Activated T-cell treated with anti-CD3 and anti-CD28 coated beads, Interleukin-2, amount 50 U/mL, for 72 hours (primary cell): ENCODE measurements at places on chromosomes 5 and 9.

- DNase-seq, result peak; percentile 87
Measured at GRCh38 chr9:34701023-34701768, 8.7 kb downstream of the CCL21 start.

DNA sequence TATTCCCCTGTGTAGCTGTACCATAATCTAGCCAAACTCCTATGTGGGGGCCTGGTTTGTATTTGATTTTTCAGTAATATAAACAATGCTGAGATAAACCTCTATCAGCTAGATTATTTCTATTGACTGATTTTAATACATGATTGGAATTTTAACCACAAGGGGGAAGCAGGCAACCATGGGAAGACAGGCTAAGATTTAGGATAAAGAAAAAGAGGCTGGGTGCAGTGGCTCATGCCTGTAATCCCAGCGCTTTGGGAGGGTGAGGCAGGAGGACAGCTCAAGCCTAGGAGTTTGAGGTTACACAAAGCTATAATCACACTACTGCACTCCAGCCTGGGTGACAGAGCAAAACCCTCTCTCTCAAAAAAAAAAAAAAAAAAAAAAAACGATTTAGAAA, 18.1 kb upstream of the GPX3 start:
- DNase-seq, result no peak

DNA sequence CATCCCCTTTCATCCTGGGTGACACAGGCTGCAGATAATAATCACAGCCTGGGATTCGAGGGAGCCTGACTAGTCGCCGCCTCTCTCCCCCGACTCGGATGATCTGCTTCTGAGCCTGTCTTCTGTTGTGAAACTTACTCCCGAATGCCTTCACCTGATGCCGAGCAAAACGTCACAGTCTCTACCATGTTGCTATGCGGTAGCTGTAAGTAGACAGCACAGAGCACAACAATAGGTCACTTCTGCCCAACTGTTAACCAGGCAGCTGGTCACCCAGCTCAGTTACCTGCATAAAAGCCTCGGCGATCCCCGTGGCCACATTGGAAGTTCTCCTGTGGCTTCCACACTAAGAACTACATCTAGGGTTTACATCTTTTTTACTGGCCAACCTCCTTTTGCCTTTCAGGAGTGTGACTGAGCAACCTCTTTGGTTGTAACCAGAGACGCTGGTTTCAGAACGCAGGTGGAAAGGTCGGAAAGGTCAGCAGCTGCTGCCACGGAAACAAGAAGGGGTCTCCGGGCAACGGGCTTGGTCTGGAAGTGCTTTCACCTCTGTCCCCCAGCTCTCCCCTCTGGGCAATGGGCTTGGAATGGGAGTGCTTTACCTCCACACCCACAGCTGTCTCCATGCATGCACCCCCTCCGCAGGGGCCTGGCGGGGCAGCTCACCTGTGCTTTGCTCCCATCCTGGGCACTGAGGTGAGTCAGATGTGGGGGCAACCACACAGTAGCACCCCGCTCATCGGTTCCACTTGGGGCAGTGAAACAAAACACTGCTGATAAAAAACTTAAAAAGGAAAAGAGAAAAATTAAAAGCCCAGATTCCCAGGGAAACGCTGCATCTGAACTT, 7.6 kb upstream of the PPP1R26 start:
- no peak for DNase-seq

DNA sequence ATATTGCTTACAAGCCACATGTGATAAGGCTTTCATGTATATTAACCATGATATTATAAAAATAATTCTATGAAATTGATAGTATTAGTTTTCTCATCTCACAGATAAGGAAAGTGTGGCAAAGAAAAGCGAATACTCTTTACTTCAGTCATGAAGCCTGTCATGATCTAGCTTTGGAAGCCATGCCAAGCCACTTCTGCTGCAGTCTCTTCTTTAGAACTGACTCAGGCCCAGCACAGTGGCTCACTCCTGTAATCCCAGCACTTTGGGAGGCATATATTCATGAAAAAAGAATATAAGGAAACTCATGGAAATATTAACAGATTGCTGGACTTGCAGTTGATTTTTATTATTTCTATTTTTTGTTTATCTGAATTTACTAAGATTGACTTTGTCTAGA, 42.9 kb upstream of the PJA2 start:
- DNase-seq, result no peak

GRCh38 chr9:35798658-35799374, 7.4 kb downstream of the NPR2 start:
- peak; percentile 58 for DNase-seq

GRCh38 chr9:111833941-111834340, 39.2 kb upstream of the SHOC1 start:
- no peak for DNase-seq

- DNase-seq, result no peak
Measured at GRCh38 chr5:143501310-143502044, 98.0 kb upstream of the NR3C1 start.

DNA sequence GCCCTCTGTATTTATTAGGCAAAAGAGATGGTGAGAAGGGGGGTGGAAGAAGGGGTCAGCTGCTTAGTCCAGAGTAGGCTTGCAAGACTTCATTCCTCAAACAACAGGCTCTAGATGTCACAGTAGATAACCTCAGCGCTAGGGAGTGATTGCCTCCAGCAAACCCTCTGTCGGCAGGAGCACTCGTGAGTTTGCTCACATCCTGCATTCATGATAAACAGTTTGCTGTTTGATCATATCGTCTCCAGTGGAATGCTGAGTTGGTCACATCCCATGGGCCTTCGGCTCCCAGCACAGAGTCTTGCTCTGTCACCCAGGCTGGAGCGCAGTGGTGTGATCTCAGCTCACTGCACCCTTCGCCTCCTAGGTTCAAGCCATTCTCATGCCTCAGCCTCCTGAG, 3.6 kb downstream of the TTC23L start:
- DNase-seq, result no peak

DNA sequence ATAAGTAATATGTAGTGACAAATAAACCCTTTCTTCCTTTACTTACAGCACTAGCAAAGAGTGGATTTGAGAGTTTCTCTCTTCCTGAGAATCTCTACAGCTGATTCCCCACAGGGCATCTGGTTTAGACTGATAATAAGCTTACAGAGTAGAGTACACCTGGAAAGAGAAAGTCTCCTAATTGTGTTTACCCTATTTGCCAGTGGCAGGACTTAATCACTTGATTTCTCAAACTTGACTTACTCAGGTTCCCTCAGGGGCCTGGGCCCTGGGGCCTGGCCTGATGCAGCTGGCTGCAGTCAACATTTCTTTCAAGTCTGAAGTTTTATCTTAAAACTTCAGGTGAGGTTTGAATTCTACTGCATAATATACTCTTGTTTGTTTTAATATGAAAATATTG, 38.0 kb upstream of the UBTD2 start:
- DNase-seq, result no peak

- no peak for DNase-seq
Measured at GRCh38 chr5:60332244-60333004, 367.5 kb downstream of the DEPDC1B start.

DNA sequence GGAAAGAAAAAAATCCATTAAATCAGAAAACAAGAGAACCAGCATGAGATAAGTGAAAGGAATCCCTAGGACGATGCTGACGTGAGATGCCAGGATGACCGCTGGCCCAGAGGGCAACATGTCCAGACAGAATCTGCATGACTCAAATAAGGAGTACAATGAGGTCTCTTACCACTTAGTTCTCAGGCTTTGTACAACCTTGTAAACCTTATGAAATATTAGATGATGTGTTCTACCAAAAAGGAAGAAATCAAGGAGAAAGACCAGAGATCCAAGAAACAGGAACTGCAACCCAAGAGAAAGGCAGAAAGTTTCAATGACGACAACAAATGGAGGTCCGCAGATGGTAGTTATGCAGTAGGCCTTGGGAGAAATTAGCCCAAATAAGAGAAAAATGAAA, 2.8 kb upstream of the GPR150 start:
- no peak for DNase-seq

DNA sequence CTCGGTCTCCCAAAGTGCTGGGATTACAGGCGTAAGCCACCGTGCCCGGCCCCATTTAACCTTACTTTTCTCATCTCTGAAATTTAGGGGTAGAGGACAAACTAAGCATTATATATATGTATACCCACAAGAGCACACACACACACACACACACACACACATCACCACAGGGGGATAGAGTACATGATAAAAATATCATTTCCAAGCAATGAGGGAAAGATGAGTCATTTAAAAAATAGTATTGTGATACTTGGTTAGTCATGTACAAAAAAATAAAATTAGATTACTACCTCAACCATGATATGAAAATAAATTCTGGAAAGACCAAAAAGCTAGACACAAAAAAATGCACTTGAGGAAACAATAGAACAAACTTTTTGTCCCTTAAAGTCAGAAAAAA, 67.2 kb downstream of the CDH18 start:
- no peak for DNase-seq

DNA sequence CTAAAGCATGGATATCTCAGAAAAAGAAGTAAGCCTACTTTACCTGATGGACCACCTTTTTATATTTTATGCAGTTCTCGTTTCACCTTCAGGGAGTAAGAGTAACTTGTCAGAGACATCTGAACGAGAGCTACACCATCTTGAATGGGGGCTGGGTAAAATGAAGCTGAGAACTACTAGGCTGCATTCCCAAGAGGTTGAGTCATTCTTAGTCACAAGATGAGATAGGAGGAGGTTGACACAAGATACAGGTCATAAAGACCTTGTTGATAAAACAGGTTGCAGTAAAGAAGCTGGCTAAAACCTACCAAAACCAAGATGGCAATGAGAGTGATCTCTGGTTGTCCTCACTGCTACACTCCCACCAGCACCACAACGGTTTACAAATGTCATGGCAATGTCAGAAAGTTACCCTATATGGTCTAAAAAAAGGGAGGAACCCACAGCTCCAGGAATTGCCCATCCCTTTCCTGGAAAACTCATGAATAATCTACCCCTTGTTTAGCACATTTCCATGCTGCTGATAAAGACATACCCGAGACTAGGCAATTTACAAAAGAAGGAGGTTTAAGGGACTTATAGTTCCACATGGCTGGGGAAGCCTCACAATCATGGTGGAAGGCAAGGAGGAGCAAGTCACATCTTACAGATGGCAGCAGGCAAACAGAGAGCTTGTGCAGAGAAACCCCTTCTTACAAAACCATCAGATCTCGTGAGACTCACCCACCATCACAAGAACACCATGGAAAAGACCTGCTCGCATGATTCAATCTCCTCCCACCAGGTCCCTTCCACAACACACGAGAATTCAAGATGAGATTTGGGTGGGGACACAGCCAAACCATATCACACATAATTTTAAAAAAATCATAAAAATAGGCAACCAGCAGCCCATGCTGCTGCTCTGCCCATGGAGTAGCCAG, 62.5 kb downstream of the GIN1 start:
- DNase-seq, result no peak

GRCh38 chr5:40364441-40364840, 315.3 kb upstream of the PTGER4 start:
- no peak for DNase-seq

GRCh38 chr5:114101153-114101552, 260.7 kb upstream of the KCNN2 start:
- peak; percentile 1 for DNase-seq

- no peak for DNase-seq
Measured at GRCh38 chr9:6557883-6558616, 87.5 kb downstream of the GLDC start.

- DNase-seq, result no peak
Measured at GRCh38 chr5:67299231-67299735, 102.7 kb upstream of the CD180 start.

GRCh38 chr9:98218562-98219363, 26.3 kb upstream of the CORO2A start:
- no peak for DNase-seq

- no peak for DNase-seq
Measured at GRCh38 chr5:28947865-28948264, 1909.5 kb upstream of the CDH9 start.

DNA sequence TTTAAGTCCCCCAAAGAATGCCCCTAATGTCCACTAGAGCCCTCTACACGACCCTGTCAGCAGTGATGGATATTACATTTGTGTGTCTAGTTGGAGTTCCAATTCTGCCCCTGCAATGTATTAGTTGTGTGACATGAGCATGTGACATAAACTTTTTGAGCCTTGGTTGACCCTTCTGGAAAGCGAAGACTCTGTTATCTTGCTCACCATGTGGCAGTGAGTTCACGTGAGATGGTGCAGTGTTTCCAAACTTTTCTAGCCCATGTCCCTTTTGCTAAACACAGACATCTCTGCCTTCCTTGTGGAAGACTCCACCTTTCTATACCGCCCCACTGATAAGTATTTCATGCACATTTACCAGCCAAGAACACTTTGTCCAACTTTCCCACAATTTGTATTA, 87.0 kb upstream of the BOD1 start:
- no peak for DNase-seq

DNA sequence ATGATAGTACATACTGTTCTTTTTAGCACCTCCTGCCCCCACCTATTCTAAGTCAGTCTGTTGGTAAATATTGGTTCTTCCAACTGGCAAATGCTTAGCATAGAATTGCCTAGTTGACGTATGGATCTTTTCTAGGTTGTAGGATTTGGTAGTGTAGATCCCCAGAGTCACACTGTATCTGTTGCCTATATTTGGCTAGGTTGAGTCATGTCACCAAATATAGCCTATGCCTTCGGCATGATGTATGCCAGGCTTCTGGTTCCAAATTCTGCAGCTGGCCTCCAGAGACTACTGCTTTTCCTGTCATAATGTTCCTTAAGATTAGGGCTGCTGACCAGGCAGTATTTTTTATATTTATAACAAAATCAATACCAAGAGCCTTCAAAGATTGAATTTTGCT, 38.2 kb downstream of the CPEB4 start:
- DNase-seq, result no peak

GRCh38 chr5:176171171-176171760, 67.0 kb upstream of the SIMC1 start:
- DNase-seq, result no peak

DNA sequence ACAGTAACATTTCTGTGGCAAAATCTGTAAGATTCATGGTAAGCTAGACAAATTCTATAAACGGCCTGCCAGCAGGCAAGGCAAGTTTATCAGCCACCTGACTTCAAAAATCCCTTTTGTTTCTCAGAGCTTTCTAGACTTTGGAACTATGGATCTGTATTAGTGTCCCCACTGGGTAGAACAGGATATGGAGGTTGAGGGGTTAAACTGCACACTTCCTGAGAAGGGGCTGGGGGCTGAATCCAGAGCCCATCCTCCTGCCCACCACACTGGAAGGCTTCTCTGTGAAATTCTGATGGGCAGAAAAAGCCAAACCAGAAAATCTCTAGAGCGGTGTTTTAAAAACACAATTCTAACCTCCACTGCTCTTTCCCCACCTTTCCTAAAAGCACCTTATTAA, 128.7 kb downstream of the ENTREP1 start:
- no peak for DNase-seq

DNA sequence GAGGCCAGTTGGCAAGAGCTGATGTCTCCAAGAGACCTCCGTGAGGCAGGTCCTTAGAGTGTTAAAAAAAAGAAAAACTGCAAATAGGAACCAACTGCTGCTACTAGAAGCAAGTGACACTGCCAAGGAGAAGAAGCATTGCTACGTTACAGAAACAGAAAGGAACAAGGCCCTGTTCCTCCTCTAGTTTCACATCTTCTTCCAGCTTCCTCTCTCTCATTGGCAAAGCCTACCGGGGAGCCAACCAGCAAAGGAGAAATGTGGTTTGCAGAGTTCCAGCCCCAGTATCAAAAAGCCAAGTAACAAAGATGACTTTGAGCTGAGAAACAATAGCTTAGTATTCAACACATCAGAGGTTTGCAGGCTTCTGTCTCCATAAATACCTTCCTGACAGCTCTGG, 145.9 kb downstream of the PRELID2 start:
- no peak for DNase-seq
